A549 treated with GW870086 at 1 μM for 4 hours (cell line): ENCODE measurements at places on chromosomes 7 and 10. TPM values are rescaled to one million over a fixed set of nuclear protein-coding genes. Genes with fewer than 3 reads are reported as not detected.

HTR5A gene
- total RNA-seq = not detected in 5 replicates

SFRP4 gene
- total RNA-seq = 2.6 to 4.1 TPM (median 3.8 TPM) in 5 replicates

OR2A5 gene
- total RNA-seq = not detected in 5 replicates

LDB1 gene
- 28.2 to 36.5 TPM (median 35.1 TPM) in 5 replicates for total RNA-seq

GNAT3 gene
- total RNA-seq = not detected in 5 replicates

GIMAP1 gene
- total RNA-seq = not detected in 5 replicates

AEBP1 gene
- 0.14 to 0.21 TPM in 2 of 5 replicates, not detected in the others for total RNA-seq

CFAP70 gene
- 0.10 to 0.21 TPM (median 0.14 TPM) in 5 replicates for total RNA-seq

SNCG gene
- 10.0 to 15.0 TPM (median 13.9 TPM) in 5 replicates for total RNA-seq

TLL2 gene
- 0.08 to 0.24 TPM (median 0.15 TPM) in 5 replicates for total RNA-seq
